ENCODE measurements at places on chromosomes 13 and 19.

GRCh38 chr19:4576016-4576933 is 16.8 kb upstream of the SEMA6B start:
- DNase-seq = peak; percentile 90

GRCh38 chr13:106573284-106573846 is 5.4 kb upstream of the ARGLU1 start:
- DNase-seq = no peak

DNA sequence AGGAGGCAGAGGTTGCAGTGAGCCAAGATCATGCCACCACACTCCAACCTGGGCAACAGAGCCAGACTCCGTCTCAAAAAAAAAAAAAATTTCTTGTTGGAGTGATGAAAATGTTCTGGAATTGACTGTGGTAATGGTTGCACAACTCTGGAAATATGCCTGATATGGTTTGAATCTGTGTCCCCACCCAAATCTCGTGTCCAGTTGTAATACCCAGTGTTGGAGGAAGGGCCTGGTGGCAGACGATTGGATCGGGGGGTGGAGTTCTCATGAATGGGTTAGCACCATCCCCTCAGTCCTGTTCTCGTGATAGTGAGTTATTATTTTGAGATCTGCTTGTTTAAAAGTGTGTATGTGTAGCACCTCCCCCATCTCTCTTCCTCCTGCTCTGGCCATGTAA is 41.1 kb upstream of the MAP3K10 start:
- DNase-seq = no peak

- no peak for DNase-seq
Observed at GRCh38 chr13:113427562-113428468, 25.5 kb downstream of the ADPRHL1 start.

DNA sequence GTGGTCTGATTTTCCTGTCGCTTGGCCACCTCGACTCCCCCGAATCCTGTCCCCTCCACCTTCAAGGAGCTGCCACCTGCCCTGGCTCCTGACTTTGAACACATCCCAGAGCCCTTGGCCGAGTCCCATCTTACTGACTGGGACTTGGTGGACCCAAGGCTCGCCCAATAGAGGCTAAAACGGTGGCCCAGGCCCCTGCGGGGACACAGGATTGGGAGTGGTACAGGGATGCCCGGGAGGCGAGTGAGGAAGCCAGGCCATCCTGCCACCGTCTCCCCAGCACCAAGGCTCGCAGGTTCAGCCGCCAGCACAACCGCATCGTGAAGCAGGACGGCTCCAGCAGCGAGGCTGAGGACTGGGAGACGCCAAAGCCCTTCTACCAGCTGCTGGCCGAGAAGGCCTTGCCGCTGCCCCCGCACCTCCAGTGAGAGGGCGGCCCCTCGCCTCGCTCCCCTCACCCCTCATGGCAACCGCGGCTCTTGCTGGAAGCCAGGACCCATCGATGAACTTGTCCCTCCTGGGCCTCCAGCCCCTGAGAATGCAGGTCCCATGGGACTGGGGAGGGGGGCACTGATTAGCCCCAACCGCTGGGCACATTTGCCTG is 5.3 kb downstream of the SIX5 start:
- no peak for DNase-seq

DNA sequence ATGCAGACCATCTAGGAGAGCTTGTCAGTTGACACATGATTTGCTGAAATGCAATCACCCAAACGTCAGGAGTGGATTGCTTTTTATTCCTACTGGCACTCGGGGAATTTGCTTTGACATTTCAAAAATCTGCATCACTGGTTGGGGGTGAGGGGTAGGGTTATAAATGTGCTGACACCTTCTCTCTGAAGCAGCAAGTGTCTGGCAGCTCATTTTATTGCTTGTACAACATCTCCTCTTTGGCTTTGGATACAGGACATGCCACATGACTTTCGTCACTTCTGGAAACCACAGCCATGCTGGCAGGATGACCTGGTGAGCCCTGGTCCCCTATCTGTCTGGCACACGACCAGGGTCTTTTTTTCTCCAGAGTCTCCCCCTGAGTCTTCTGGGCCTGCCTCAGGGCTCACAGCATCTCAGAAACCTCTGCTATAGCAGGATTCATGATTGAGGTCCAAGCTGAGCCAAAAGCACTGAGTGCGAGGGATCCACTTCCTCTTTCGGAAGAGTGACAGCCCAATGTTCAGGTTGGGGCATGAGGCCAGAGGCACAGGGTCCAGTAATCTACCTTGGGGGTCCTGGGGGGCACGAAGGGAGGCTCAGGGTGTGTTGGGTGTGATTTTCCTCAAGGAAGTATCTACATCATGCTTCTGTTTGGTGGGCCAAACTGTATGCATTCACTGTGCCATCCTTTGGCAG is 60.1 kb downstream of the HSPH1 start:
- no peak for DNase-seq

GRCh38 chr13:51612867-51613266 is 28.6 kb downstream of the WDFY2 start:
- DNase-seq = no peak
